ENCODE measurements at places on chromosomes 13 and 19.

DNA sequence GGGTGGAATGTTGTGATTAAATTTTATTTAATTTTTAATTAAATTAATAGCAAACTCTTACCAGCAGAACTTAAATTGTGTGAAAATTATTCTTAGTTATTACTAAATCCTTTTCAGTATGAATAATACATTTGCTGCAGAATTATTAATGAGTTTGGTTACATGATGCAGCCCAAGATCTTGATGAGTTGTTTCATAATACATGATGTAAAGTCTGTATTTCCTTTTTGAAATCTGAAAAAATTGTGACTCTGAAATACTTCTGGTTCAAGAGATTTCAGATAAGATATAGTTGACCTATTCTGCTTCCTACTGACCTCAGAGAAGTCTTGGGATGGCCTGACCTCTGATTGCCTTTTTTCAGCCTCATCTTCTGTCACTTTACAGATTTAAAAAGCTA is 11.1 kb downstream of the SAE1 start:
- no peak for DNase-seq

GRCh38 chr19:38868551-38868950 is 9.5 kb downstream of the RINL start:
- no peak for DNase-seq

DNA sequence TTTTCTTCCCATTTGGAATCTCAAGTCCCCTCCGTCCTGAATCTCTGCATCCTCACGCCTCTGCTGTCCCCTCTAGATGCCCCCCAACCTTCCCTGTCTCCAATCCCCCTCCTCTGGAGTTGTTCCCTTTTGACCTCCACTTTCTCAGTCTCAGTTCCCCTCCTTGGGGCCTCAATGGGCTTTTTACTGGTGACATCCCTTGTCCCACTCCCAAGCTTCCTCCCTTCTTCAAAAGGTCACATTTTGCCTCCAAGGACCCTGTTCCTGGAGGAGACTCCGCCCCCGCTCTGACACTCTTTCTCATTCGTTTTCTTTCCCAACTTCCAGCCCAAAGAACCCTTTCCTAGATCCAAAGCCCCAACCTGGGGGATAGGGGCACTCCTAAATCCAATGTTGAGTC is 1.0 kb downstream of the AP2S1 start:
- no peak for DNase-seq

GRCh38 chr13:103395139-103395538 is 328.9 kb upstream of the SLC10A2 start:
- no peak for DNase-seq

DNA sequence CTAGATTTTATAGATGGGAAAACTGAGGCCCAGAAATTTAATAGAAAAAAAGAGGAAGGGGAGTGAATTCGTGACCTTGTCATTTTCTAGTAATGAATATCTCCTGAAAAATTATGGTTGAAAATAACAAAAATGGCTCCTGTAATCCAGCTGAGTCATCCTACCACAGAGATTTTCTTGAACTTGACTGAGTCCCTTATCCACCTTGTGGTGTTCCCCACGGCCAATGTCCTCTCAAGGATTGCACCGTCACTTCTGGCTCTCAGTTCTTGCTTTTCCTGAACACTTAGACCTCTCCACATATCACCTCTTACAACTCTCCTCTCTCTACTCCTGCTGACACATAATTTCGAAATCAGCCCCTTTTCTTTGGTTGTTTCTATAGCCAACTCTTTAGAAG is 1.2 kb upstream of the KATNAL1 start:
- no peak for DNase-seq

DNA sequence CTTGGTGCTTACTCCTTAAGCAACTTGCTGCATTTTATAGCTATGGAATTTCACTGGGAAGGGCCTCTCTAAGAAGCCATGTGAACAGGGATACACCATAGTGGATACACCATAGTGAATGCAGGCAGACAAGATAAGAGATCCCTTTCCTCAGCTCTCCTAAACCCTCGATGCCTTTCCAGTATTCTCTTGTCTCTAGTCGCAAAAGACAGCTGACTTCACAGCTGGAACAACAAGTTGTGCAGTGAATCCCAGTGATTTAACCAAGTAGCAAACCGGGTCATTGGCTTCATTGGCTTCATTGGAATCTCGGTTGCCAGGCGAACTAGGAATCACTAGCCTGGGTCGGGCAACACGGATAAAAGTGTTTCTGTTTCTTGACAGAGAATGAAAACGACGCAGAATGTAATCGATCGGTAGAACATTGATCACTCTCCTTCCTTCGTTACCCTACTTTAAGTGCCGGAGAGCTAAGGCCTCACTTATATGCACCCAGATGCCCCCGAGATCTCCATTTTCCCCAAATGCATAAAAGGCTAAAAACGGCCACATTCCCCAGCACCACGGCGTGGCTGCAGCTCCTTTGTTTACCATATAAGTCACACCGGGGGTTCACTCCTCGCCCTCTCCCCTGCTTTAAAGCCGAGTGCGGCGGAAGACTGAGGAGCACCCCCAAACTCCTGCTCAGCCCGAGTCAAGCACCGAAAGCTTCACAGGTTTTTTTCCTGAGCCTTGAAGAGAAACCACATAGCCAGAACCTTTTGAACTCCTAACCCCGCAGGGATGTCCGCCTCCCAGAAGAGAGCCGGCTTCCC is 674 bp downstream of the TRPC4 start:
- no peak for DNase-seq

GRCh38 chr19:17540174-17540573 is 15.3 kb upstream of the COLGALT1 start:
- DNase-seq = no peak

DNA sequence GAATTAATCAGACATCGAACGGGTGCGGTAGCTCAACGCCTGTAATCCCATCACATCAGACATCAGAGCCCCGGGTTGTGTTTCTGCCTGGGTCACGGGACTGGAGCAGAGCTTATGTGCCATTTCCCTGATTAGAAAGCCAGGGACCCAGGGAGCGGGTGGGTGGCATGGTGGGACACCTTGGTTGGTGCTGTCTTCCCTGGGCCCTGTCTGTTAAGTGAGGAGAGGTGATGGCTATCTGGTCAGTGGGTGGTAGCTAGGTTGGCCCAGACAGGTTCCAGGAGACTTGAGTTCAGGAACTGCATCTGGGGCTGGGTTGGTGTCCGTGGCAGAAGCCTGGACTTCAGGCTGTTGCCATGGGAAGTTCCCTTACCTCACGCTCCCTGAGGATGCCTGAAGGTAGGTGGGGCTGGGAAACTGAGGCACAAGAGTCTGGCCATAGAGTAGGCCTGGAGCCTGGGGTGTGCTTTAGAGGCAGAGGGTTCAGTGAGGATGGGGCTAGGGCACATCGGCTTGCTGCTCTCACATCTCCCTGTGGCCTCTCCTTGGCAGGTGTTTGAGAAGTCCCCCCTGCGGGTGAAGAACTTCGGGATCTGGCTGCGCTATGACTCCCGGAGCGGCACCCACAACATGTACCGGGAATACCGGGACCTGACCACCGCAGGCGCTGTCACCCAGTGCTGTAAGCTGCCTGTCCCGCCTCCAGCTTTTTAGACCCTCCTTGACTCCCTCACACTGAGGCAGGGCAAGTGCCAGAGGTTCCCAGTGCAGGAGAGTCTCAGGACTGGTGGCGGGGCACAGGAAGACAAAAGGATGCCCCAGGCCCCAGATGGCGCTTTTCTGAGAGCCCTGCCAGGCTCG is 2.1 kb downstream of the RPL18A start:
- DNase-seq = no peak

- DNase-seq = no peak
Observed at GRCh38 chr13:98972627-98973026, 5.2 kb downstream of the DOCK9 start.

DNA sequence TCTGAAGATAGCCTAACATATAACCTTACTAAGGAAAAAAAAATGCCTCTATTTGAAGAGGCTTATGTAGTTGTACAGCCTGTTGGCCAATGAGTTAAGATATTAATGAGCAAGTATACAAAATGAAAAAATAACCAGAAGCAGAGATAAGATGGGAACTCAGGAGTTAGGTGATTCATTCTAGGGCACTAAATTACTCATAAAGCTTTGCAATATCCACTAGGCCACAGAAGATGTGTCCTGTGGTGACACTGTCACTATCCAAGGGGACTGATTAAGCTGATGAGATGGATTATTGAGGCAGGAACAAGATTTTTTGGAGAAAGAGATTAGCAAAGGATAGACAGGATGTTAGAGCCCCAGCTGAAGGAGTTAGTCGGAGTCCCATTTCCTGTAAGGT is 99.6 kb downstream of the LIG4 start:
- DNase-seq = no peak

DNA sequence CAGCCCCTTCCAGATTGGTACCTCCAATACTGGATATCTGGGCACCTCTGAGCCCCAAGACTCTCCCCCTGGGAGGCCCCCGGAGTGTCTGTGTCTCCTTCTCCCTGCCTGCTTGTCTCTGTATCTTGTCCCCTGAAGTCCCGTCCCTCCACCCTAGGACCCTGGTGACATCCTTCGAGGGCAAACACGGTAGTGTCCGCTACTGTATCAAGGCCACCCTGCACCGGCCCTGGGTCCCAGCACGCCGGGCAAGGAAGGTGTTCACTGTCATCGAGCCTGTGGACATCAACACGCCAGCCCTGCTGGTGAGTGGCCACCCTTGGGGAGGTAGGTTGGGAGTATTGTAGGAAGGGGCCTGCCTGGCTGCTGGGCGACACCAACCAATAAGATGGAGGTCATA is 844 bp downstream of the ARRDC2 start:
- DNase-seq = no peak

DNA sequence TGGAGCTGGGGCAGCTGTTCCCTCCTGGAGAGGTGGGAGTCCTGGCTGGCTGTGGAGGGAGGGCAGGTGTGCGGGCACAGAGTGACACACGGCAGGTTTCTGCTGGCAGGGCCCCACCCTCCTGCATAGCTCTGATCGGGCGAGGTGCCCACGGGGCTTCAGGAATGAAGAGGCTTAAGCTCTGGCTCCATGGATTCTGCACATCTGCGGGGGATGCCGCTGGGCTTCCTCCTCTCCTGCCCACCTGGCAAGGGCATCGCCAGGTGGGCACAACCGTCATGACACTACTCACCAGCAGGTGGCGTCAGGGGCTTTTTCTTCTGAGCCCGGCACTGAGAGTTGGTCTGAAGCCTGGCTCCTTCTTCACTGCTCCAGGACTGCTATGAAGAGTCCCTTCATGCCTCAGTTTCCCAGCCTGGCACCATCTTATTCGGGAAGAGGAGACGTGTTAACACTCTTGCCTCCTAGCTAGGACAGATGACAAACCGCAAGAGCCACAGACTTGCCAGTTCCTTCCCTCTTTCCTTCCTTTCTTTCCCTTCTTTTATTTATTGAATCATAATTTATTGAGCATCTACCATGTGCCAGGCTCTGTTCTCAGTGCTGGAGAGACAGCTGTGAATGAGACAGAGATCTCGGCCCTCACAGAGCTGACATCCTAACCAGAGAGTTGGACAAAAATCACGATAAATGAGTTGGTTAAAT is 15.2 kb upstream of the PAK4 start:
- DNase-seq = peak; percentile 65

DNA sequence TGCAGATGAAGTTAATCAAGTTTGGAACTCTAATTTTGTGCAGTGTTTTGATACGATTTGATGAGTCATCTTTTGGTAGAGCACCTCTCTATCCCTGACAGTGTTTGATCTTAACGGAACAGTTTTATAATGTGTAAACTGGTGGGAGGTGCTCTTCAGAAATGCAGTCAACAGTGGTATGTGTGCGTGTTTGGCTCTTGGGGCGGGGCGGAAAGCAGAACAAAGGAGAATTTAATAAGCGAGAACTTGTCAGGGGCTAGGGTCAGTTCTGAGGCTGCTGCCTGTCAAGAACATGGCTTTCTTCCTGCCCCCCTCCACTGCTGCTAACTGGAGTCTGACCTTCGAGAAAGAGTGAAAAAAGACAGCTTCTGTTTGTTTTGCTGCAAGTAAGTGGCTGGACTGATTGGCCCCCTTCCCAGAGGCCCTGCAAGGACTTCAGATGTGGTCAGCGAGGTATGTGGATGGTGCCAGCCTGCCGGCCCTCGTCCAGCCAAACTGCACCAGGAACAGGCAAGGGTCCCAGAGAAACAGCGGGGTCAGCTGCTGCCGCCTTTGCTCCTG is 40.8 kb downstream of the BBC3 start:
- no peak for DNase-seq

GRCh38 chr19:55116232-55116858 is 1.1 kb downstream of the PPP1R12C start:
- DNase-seq = peak; percentile 14

DNA sequence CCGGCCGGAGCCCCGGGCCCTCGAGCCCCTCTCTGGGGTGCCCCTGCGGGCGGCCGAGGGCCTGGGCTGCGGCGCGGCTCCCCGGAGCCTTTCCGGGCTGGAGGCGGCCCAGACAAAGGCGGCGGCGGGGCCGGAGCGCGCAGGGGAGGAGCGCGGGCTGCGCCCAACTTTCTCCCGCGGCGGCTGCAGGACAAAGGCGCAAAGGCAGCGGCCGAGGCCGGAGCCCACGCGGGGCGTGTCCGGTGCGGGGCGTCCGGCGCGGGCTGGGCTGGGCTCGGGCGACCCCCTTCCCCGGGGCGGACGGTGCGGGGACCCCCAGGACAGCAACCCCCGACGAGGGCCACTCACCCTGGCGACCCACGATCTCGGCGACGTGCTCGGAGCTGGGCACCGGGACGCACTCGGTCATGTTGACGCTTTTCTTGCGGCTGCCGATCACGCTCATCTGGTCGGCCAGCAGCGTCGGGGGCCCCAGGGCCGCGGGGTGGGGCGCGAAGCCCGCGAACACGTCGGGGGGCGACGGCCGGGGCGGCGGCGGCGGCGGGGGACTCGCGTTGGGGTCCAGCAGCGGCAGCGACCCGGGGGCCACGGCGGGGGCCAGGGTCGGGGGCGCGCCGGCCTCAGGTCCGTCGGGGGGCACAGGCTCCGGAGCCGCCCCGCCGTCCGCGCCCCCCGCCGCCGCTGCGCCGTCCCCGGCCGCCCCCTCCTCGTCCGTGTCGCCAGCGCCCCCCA is 843 bp downstream of the MEX3D start:
- no peak for DNase-seq

GRCh38 chr13:27813826-27814225 is 21.5 kb downstream of the GSX1 start:
- no peak for DNase-seq

DNA sequence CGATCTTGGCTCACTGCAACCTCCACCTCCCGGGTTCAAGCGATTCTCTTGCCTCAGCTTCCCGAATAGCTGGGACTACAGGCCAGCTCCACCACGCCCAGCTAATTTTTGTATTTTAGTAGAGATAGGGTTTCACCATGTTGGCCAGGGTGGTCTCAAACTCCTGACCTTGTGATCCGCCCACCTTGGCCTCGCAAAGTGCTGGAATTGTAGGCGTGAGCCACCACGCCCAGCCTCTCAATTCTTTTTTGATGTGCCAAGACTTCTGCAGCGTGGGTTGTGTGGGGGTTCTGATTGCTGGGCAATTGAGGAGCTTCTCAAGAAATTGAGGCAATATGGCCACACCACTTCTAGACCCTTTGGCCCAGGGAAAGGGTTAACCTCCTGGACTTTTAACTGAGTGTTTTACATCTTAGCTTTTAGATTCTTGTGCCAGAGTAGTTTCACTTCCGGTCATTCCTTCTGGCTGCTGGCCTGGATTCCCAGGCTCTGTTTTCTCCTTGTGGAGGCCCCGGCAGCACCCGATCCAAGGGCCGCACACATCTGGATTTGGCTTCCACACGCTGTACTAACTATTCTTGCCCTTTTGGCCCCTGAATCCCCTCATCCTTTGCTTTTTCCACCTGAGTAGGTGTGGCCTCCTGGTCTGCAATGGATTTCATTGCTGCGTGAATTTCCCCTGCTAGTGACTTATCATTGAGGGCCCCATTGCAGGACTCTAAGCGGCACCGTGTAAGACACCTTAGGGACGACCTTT is 14.7 kb downstream of the SMARCA4 start:
- no peak for DNase-seq
